Neural progenitor cell (in vitro differentiated cells): ENCODE measurements at places on chromosomes 12 and 14. TPM values are rescaled to one million over a fixed set of nuclear protein-coding genes. Genes with fewer than 3 reads are reported as not detected.
A peak's percentile ranks its signal among the peaks of the same experiment; 100 is the strongest.

DNA sequence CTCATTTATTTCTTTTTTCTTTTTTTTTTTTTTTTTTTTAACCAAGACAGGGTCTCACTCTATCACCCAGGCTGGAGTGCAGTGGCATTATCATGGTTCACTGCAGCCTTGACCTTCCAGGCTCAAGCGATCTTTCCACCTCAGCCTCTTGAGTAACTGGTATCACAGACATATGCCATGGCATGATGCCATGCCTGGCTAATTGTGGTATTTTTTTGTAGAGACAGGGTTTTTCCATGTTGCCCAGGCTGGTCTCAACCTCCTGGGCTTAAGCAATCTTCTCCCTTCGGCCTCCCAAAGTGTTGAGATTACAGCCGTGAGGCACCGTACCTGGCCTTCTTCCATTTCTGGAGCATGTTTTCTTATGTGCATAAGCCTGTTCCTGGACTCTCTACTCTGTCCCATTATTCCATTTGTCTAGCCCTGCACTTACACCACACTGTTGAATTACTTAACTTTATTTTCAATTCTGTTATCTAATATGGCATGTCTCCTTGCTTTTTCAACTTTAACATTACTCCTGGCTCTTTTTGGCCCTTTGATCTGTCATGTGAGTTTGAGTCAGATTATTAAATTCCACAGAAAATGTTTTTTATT, 47.9 kb upstream of the PTGDR start:
- peaks cover 10% of the 10 kb centered on the region for H3K4me1 ChIP-seq
- no peaks in the 10 kb centered on the region for H3K36me3 ChIP-seq
- no peak overlapping the region for H3K4me3 ChIP-seq
- no peaks in the 10 kb centered on the region for H3K27me3 ChIP-seq
- H3K27ac ChIP-seq = no peak overlapping the region

- no peak for DNase-seq
- no peaks in the 10 kb centered on the region for H3K36me3 ChIP-seq
- H3K4me1 ChIP-seq = no peaks in the 10 kb centered on the region
Measured at GRCh38 chr14:73476451-73476931, 14.2 kb upstream of the RIOX1 start.

DNA sequence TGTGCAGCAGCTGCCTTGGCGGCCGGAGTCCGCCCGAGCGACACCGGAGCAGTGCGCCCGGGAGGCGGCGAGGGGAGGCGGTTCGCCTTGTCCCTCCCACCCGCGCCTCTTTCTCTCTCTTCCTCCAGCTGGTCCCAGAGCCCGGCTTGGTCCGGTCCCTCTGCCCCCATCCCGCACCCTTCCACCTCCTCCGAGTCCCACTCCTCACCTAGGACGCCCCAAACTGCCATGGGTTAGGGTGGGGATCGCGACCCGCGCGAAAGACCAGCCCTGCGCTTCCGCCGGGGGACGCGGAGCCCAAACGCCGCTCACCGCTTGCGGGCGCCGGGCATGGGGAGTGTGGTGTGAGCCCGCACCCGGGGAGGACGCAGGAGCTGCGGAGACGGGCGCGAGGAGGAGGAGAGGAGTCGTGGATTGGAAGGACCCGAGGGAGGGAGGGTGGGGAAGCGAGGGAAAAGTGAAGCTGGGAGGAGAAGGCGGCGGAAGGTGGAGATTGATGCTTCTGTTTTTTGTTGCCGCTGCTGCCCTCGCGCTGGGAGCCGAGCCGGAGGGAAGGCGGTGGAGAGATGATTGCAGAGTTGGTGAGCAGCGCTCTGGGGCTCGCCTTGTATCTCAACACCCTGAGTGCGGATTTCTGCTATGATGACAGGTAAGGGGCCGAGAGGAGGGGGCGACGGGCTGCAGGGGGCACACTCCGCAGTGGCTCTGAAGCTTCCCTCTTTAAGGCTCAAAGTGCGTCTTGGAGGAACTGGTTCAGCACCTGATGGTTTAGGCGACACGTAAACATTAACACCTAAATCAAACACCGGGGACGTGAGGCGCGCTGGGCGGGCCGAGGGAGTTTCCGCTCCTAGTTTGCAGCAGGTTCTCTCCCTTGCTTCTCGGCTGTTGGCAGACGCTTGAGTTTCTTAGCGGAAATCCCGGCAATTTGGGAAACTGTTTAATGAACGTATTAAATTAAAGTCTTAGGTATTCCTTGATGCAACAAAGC, 610 bp downstream of the TMTC2 start:
- no peaks in the 10 kb centered on the region for H3K36me3 ChIP-seq
- H3K27me3 ChIP-seq = no peaks in the 10 kb centered on the region
- H3K4me3 ChIP-seq = peak overlapping the region; percentile 95
- DNase-seq = peak; percentile 72
- H3K27ac ChIP-seq = peak overlapping the region; percentile 16

ZC2HC1C gene
- total RNA-seq = 0.90 and 0.94 TPM in 2 replicates

GALNT6 gene
- total RNA-seq = 1.5 TPM in 1 of 2 replicates, not detected in the other

HOXC6 gene
- not detected in 2 replicates for total RNA-seq

DNA sequence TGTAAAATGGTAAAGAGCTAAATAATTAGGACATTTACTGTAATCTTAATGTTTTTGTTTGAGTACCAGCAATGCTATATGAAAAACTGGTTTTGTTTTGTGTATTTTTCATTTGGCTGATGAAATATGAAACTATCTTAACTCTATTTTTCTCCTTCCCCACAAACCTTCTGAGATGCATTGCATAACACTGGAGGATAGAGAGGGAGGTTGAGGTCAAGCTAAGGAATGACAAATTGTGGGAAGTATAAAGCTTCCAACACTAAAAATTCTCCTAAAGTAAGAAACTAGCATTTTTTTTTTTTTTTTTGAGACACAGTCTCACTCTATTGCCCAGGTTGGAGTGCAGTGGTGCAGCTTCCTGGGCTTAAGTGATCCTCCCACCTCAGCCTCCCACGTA, 31.5 kb upstream of the SRP54 start:
- H3K36me3 ChIP-seq = peaks cover 5% of the 10 kb centered on the region
- H3K4me1 ChIP-seq = no peaks in the 10 kb centered on the region
- no peak overlapping the region for H3K4me3 ChIP-seq

GRCh38 chr14:75213172-75213571, 36.8 kb upstream of the TMED10 start:
- H3K27me3 ChIP-seq = no peaks in the 10 kb centered on the region
- H3K27ac ChIP-seq = no peak overlapping the region
- H3K4me3 ChIP-seq = no peak overlapping the region

DNA sequence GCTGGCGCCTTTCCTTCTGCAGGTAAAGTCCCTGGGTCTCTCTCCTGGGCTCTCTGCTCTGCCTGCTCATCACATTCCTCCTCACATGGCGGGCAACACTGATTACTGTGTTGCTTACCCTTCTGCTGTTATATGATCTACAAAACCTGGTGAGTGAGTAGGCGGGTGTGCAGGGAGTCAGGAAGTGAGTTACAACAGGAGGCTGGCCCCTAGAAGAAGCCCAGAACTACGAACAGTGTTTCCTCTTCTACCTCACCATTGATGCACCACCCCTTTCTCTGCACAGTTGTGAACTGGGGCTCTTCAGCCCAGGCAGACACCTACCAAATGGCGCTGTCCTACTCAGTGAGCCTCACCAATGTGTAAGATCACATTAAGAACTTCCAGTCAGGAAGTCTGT, 4.9 kb upstream of the KLHL33 start:
- no peak for DNase-seq
- H3K36me3 ChIP-seq = no peaks in the 10 kb centered on the region
- H3K4me1 ChIP-seq = no peaks in the 10 kb centered on the region
- H3K27me3 ChIP-seq = no peaks in the 10 kb centered on the region
- H3K27ac ChIP-seq = no peak overlapping the region

ZNF268 gene
- 42.7 and 54.2 TPM in 2 replicates for total RNA-seq

- H3K36me3 ChIP-seq = peaks cover 40% of the 10 kb centered on the region
- H3K4me1 ChIP-seq = no peaks in the 10 kb centered on the region
- no peak overlapping the region for H3K27ac ChIP-seq
- no peaks in the 10 kb centered on the region for H3K27me3 ChIP-seq
- DNase-seq = no peak
- H3K4me3 ChIP-seq = no peak overlapping the region
Measured at GRCh38 chr14:60125918-60126317, 34.2 kb downstream of the PCNX4 start.

- H3K4me1 ChIP-seq = no peaks in the 10 kb centered on the region
- peak; percentile 14 for DNase-seq
- no peaks in the 10 kb centered on the region for H3K27me3 ChIP-seq
- no peak overlapping the region for H3K27ac ChIP-seq
Measured at GRCh38 chr14:24964048-24964447, 85.9 kb downstream of the STXBP6 start.

DNA sequence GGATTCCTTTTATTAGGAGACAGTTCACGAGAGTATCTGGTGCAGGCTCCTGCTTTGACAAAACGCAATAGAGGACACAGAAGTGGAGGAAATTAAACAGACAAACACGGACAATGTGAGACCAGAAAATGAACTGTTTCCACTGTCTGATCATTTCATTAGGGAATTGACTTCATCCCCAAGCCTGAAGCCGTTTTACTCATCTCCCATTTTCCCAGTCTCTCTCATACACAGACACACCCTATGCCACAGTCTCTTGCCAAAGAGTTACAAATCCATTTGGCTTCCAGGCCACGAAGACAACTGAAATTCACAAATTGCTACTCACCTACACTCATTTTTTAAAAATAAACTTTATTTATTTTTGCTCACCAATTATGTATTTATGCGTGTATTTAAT, 1087.8 kb upstream of the TMEM132C start:
- H3K27me3 ChIP-seq = no peaks in the 10 kb centered on the region
- H3K36me3 ChIP-seq = no peaks in the 10 kb centered on the region
- H3K4me3 ChIP-seq = no peak overlapping the region
- no peaks in the 10 kb centered on the region for H3K4me1 ChIP-seq
- H3K27ac ChIP-seq = no peak overlapping the region

DNA sequence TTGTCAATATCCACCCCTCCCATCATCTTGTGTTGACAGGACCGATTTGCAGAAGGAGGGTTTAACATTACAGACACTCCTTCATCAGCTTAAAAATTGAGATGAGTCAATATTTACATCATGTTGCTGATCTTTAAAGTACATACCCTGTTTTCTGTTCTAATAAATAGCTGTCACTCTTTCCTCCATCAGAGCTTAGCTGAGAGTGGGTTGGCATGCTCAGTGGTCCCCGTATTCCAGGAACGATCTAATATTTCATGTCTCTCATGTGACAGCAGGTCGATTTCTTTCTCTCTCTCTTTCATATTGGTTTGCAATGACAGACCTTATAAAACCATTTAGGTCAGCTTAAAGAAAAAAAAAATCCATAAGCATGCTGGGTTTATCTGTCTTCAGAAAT, 950.6 kb downstream of the GALC start:
- no peak overlapping the region for H3K4me3 ChIP-seq
- no peaks in the 10 kb centered on the region for H3K4me1 ChIP-seq
- no peaks in the 10 kb centered on the region for H3K36me3 ChIP-seq
- DNase-seq = no peak
- H3K27me3 ChIP-seq = no peaks in the 10 kb centered on the region
- no peak overlapping the region for H3K27ac ChIP-seq

DNA sequence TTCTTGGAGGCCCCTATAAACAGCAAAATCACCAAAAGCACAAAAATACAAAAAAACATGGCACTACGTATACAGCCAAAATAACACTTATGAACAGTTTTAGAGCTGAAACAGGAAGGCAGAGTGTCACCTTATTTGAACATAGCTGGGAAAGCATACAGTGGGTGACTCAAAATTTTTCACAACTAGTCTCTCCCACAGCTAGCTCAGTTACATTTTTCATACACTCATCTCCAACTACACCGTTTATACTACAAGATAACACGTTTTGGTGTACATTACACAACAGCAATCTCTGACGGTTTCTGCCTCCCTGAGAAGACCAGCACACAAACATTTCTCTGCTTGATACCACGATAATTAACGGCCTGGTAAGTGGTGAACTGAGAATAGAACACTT, 2.9 kb downstream of the RAD52 start:
- H3K27ac ChIP-seq = no peak overlapping the region
- H3K4me1 ChIP-seq = peaks cover 6% of the 10 kb centered on the region
- no peak overlapping the region for H3K4me3 ChIP-seq
- no peaks in the 10 kb centered on the region for H3K36me3 ChIP-seq
- no peak for DNase-seq
- no peaks in the 10 kb centered on the region for H3K27me3 ChIP-seq

DNA sequence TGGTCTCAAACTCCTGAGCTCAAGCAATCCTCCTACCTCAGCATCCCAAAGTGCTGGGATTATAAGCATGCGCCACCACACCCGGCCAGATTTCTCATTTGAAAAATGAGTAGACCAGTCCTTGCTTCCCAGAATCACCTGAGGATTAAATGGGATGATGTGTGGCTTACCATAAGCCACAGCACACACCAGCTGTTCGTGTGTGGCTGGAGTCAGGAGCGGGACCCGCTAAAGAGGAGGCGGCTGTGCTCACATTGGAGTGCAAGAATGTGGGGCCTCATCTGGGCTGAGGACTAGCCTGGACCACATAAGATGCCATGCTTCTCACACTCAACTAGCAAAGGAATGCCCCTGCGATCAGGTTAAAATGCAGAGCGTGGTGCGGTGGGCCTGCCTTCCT, 6.7 kb upstream of the ALDH2 start:
- H3K27ac ChIP-seq = no peak overlapping the region
- H3K27me3 ChIP-seq = no peaks in the 10 kb centered on the region
- no peak overlapping the region for H3K4me3 ChIP-seq
- H3K36me3 ChIP-seq = no peaks in the 10 kb centered on the region

DNA sequence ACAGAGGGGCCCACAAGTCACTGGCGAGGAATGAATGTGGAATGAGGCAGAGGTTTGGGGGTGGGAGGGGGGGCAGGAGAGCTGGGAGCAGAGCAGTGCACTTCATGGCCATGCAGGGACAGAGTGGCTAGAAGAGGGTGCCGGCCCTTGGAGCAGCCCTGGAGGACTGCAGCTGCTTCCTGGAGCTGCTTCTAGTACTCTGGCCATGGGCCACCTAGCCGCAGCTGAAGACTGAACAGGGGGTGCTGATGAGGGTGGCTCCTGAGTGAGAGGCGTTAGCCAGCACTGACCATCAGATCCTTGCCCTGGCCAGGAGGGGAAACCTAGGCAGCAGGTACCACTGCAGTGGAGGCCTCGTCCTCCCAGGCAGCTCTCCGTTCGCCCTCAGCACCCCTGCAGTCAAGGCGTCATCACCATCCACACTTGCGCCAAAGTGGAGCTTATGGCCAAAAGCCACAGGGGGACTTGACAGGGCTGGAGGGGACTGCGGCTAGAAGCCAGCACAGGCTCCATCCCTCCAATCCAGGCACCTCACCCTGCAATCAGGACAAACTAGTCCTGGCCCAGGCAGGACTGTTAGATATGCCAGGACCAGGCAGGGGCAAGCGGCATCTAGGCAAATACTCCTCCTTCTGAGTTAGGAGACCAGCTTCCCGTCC, 16.4 kb downstream of the OTUB2 start:
- no peaks in the 10 kb centered on the region for H3K36me3 ChIP-seq
- H3K4me3 ChIP-seq = no peak overlapping the region
- H3K27me3 ChIP-seq = no peaks in the 10 kb centered on the region

- no peak overlapping the region for H3K27ac ChIP-seq
- H3K4me3 ChIP-seq = no peak overlapping the region
- no peak for DNase-seq
- H3K27me3 ChIP-seq = no peaks in the 10 kb centered on the region
Measured at GRCh38 chr14:85580536-85581140, 50.7 kb downstream of the FLRT2 start.
